Left colon (tissue), 2 donors: ENCODE measurements at places on chromosomes 4 and X. TPM values are rescaled to one million over a fixed set of nuclear protein-coding genes. Genes with fewer than 3 reads are reported as not detected.

- DNase-seq: no peak
These were observed 66.0 kb downstream of the FBXO8 start for GRCh38 chr4:174217273-174218126.

- no peak for DNase-seq
These were observed 349.9 kb downstream of the FBXW7 start for GRCh38 chr4:152185786-152186550.

GRCh38 chr4:159979953-159980352, 877.1 kb downstream of the RAPGEF2 start:
- DNase-seq: no peak

The ABCE1 gene
- total RNA-seq: 24.5 TPM

The TLR6 gene
- total RNA-seq: 2.7 TPM

The OGT gene
- total RNA-seq: 101 TPM

- no peak for DNase-seq
These were observed 33.4 kb downstream of the TXLNG start for GRCh38 chrX:16819634-16820033.

The PIR gene
- total RNA-seq: 5.4 TPM

The EDNRA gene
- total RNA-seq: 0.55 TPM

DNA sequence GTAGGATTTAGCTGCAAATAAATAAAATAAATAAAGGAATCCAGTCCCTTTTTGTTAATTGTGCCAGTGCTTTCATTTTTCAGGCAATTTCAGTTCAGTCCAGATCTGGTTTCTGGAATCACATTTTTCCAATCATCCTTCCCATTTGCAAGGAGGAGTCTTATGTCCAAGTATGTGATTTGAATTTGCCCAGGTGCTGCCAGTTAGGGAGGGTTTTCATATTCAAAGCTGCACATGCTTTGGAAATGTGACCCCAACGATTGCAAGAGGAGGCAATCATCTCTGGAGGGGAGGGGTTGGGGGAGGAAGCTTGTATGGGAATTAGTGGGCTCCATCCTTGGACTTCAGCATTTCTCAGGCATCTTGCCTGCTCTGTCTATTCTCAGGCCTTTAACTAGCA, 4.4 kb downstream of the PLAC1 start:
- no peak for DNase-seq

DNA sequence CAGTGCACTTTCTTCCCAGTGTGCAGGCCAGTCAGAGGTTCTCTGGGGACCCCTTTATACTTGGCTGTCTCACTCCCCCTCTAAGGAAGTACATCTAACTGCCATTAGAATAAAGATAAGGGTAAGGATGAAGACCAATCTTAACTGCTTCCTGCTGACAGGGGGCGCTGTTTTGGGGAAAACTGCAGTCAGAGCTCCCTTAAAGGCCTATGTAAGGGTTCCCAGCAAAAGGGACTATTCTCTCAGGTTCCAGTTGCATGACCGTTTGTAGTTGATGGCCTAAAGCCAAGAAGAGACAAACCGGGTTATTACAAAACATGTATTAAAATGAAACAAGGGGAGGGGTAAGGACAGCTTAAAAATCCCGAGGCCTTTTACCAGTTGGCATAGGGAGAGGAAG, 115.6 kb upstream of the SPIN4 start:
- no peak for DNase-seq

DNA sequence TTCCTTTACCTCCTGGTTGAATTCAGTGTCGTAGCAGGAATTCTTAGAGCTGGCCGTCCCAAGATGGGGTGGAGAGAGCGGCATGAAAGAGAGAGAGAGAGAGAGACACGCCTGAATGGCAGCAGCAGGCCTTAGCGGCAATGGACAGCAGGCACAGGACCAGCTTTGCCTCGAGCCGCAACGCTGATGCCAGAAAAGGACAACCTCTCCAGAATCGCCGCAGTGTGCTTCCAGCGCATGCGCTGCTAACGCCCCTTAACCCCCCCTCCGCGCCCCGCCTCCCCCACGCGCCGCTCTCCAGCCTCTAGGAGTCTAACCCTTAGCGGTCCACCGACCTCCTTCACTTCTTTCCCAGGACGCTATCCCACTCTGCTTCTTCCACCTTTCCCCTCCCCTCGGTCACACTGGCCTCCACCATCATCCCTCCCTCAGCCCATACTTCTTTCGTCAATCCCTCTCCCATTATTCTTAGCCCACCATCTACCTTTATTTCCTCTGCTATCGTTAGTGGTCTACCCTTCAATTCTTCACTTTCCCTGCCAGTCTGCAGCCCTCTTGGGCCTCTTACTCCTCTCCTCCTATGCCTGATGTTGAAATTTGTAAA, 10.5 kb upstream of the ZCCHC13 start:
- peak; percentile 77 for DNase-seq

GRCh38 chr4:100417565-100417964, 100.3 kb downstream of the EMCN start:
- DNase-seq: no peak

DNA sequence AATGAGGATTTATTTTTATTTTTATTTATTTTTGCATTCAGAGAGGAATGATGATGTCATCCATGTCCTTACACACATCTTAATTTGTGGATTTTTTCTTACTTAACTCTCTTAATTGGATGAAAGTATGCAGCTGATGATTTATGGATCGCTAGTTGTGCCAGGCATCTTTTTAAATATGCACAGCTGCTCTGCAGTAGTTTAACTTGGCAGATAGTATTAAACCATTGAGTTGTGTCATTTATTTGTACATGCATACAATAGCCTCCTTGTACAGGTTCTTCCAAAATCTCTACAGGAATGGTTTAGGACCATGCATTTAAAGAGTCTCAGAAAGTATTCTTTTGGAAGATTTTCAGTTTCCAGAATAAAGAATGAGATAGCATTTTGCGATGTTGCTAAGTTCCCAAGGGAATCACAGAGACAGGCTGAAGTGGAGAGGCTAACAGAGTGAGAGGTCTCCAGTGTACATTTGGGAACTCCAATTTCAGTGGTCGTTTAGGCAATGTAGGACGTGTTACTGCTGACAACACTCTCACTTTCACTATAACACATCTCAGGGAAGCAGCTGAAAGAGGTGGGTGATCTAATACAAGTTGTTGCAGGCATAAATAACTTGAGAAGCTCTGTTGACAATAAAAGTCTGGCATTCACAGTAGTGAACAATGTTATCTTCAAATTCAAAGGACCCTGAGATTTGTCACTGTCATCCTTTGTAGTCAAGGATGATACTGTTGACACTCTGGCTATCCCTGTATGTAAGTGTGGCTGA, 49.9 kb upstream of the SCRG1 start:
- no peak for DNase-seq

The ETNPPL gene
- total RNA-seq: not detected

The SPANXN3 gene
- not detected for total RNA-seq
